NCI-H1417 (cell line): ENCODE measurements at places on chromosomes 6 and 20.

DNA sequence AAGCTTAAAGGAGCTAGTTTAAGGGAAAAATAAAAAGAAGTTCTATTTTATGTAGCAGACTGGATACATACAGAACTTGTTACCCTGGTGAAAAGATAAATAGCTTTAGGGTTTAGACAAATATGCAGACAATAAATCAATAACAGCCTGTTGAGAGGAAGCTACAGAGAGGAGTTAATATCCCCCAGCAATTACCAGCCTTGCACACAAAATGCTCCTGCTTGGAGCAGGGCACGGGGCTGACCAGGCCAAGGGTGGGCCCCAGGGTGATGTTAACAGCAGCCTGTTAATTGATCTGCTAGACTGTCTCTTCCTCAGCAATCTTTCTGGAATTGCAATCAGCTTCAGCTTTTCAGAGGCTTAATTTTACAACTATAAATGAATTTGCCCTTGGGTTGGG lies 125.1 kb upstream of the SOX4 start:
- DNase-seq, result peak; percentile 71

- DNase-seq, result no peak
Observed at GRCh38 chr6:106003268-106003987, 82.7 kb upstream of the PRDM1 start.

DNA sequence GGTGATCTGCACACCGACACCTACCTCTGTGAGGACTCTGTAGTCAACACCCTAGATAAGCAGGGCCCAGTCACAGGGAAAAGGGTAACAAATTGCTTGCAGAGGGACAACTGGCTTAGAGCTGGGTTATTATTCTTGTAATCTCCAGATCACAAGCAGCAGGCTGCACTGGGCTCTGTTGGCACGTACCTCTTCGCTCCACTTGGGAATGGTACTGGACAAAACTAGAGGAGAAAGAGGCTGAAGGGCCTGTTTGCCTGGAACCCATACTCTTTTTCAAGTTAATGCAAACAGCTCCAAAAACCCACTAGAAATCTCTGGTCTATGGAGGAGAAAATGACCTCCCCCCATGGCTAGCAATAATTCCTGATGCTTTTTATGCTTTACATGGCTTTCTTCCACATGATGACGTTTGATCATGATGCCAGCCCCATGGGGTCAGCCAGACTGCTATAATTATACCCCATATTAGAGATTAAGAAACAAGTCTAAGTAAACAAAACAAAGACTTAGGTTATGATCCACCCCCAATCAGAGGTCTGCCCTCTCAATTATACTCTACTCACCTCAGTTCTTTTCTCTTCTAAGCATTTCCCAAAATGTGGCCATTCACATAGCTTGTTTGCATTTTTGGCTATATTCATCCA lies 190.0 kb downstream of the UNC5CL start:
- DNase-seq, result peak; percentile 53

DNA sequence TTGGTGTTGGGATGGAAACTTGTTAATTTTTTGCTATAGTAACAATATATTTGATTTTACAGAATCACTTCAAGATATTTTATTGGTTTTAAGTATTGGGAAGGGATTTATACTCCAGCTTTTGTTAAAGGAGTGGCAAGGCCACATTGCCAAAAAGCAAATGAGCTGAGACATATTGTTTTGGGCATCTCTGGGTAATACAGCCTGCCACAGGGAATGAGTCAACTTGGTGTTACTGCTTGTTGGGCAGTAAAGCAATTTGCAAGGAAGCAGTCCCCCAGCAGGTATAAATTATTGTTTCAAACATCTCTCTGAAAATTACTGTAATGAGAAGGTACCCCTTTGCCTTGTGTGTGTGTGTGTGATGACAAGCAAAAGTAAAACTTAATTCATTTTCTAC lies 868.3 kb upstream of the FLRT3 start:
- peak; percentile 7 for DNase-seq

DNA sequence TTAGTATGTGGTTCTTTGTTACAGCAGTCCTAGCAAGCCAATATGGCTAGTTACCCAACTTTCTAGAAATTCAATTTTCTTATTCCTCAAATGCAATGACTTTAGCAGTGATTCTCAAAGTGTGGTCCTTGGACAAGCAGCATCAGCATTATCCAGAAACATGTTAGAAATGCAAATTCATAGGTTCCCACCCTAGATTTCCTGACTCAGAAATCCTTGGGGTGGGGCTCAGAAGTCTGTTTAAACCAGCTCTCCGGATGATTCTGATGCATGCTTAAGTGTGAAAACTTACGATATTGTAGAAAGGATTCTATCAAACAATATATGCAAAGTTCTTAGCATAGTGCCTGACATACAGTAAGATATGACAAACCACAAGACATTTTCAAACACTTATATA lies 757.1 kb downstream of the DHX35 start:
- no peak for DNase-seq

DNA sequence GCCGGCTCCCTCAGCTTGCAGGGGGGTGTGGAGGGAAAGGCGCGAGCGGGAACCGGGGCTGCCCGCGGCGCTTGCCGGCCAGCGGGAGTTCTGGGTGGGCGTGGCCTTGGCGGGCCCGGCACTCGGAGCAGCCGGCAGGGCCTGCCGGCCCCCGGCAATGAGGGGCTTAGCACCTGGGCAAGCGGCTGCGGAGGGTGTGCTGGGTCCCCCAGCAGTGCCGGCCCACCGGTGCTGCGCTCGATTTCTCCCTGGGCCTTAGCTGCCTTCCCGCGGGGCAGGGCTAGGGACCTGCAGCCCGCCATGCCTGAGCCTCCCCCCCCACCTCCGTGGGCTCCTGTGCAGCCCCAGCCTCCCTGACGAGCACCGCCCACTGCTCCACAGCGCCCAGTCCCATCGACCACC lies 514.5 kb upstream of the GJE1 start:
- no peak for DNase-seq

DNA sequence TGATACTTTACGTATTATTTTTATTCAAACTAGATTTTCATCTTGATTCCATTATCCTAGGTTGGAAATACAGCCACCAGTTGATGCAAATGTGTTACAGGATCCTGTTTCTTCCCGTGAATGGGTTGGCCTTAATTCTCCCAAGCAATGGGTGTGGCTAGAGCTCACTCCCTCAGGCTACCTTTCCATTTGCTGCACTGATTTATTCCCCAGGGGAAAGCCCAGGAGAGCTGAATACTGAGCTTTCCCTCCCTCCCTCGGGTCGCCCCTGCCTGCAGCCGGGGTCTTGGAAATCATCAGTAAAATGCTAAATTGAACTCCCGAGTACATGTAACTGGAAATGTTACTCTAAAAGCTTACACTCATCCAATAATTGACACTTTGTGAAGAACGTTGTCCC lies 9.9 kb downstream of the SMOC2 start:
- DNase-seq, result peak; percentile 48

- DNase-seq, result no peak
Observed at GRCh38 chr6:16657768-16658167, 103.5 kb downstream of the ATXN1 start.

DNA sequence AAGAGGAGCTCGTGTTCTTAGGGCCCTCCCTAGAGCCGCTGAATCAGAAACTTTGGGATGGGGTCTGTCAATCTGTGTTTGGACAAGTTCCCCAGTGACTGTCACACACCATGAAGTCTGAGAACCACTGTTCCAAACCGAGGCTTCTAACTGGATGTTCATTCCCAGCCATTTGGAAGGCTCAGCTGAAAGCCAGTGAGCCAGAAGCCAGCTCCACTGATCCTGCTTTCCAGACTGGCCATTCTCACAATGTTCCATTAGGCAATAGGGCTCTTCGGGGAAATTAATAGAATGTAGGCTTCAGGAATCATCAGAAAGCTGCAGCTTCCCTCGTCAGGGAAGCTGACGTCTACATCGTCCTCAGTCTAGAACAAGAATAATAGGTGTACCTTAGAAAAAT lies 90.8 kb upstream of the QKI start:
- no peak for DNase-seq

- no peak for DNase-seq
Observed at GRCh38 chr6:124053315-124053714, 249.7 kb downstream of the NKAIN2 start.

DNA sequence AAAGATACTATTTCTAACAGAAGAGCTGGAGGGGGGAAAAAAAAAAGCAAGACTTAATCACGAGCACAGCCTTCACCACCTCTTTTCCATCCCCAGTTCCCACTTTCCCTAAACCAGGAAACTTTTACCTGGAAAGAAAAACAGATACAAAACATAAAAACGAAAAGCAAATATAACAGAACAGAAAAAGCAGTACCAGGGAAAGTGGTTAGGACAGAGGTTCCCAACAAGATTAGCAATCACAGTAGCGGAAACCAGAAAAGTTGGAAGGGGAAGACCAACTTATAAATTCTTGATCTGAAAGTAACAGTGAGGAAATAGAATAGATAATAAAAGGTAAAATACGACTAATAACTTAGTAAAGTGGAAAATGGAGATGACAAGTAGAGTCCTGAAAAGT lies 1.2 kb downstream of the DDX39B start:
- no peak for DNase-seq

DNA sequence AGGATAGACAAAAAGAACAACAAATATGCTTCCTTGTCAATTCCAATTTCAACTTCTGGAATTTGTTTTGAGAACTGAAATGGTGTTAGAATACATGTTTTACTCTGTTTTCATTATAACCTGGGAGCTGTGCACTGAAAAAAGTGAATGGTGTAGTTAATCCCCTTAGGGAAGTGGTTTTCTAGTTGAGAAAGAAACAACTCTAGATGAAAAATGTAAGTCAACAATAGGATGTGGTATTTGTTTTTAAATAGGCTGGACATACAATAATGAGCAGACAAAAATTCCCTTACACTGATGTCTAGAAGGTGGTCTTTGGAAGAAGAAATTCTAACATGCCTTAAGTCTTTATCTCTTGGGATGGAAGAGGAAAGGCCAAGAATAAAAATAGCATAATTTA lies 59.9 kb upstream of the TINAG start:
- no peak for DNase-seq

DNA sequence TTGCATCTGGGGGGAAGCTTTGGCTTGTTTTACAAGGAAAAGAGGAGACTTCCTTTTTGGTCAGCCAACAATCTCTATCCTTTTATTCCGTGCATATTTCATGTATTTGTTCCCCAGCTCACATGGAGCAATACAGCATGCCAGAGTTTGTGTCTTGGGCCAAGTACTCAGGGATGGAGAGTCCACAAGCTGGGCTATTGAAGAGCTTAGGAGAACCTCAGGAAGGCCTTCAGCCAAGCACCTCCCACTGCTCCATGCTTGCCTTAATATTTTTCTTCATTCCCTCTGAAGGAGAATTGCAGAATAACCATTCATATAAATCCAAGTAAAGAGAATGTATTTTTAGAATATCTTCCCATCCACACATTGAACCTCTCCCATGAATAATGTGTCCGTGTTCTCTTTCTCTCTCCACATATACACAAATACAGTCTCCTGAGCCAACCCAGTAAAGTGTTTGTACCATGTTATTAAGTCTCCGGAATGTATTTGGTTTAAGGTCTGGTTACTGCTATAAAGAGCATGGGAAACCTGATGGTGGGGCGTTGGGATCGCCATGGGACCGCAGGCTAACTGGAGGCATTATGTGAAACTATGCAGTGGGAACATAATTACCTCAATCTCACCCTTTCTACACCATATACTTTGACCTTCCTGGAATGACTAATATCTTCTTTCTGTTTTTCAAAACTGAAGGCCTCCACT lies 3.0 kb downstream of the LAMA4 start:
- no peak for DNase-seq

- no peak for DNase-seq
Observed at GRCh38 chr6:24749297-24749696, 25.4 kb upstream of the GMNN start.

DNA sequence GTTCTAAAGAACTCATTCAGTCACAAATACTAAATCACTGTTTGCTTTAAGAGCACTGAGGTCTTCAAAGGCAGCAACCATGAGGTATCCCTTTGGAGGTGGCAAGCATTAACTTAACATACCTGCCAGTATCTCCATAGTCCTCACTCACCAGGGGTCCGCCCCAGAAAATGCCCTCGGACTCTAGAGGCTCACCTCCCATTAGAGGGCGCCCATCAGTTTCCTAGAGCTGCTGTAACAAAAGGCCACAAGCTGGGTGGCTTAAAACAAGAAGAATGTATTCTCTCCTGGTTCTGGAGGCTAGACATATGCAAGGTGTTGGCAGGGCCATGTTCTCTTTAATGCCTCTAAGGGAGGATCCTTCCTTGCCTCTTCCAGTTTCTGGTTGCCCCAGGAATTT lies 12.0 kb upstream of the RNGTT start:
- DNase-seq, result no peak

DNA sequence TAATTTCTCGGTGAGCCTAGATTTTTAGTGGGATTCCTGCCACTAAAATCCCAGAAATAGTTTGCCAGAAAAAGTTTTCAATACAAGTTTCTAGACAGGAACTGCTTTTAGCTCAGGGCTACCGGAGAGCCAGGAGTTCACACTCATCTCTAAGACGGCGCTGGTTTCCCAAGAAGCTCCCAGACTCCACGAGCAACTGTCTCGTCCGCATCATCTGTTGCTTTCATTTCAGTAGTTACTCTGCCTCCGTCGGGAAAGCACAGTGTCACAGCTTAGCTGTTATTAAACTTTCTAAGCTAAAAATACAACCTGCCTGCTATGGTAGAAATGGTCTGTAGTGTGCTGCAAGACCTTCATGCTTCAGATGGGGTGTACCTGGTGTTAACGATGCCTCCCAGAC lies 197.3 kb upstream of the SNX9 start:
- no peak for DNase-seq
